ENCODE measurements at places on chromosomes 5 and 9. TPM values are rescaled to one million over a fixed set of nuclear protein-coding genes. Genes with fewer than 3 reads are reported as not detected.

- no peak overlapping the region for H3K4me3 ChIP-seq
- H3K4me1 ChIP-seq = no peaks in the 10 kb centered on the region
- no peak overlapping the region for H3K27ac ChIP-seq
- no peak for DNase-seq
Observed at GRCh38 chr5:74623006-74623611, 17.4 kb downstream of the ENC1 start.

Gene GPRIN1
- 16.3 TPM for total RNA-seq

GRCh38 chr5:159965031-159965837 lies 43.7 kb upstream of the TTC1 start:
- H3K36me3 ChIP-seq = no peaks in the 10 kb centered on the region
- H3K4me3 ChIP-seq = no peak overlapping the region
- no peak for DNase-seq
- H3K4me1 ChIP-seq = no peaks in the 10 kb centered on the region

DNA sequence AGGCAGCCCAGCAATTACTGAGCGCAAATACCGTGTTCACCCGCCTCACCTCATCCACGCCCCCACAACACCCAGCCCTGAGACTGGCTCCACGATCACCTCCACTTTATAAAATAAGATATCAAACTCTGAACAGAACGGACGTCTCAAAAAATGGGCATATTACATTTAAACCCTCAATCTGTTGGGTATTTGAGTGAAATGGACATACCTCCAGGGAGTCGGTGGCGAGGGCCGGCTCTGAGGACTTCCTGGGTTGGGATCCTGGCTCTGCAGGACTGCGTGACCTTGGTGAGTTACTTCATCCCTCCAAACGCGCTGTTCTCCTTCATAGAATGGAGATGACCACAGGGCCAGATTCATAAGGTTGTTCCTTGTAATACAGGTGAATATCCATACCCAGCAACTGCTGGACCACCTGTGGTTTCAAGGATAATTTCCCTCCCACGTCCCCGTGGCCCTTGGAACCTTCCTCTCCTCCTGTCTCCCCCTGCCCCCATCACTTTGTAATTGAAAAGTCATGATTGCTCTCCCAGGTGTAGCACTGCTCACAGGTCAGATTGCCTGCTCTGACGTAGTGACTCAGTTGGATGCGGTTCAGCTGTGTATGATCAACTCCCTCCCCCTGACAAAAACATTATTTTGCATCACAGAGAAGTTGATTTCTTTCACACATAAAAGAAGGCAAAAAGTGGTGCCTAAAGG lies 135.6 kb downstream of the KCNIP1 start:
- no peaks in the 10 kb centered on the region for H3K36me3 ChIP-seq
- H3K4me3 ChIP-seq = no peak overlapping the region
- no peaks in the 10 kb centered on the region for H3K4me1 ChIP-seq
- DNase-seq = no peak
- no peak overlapping the region for H3K27ac ChIP-seq

DNA sequence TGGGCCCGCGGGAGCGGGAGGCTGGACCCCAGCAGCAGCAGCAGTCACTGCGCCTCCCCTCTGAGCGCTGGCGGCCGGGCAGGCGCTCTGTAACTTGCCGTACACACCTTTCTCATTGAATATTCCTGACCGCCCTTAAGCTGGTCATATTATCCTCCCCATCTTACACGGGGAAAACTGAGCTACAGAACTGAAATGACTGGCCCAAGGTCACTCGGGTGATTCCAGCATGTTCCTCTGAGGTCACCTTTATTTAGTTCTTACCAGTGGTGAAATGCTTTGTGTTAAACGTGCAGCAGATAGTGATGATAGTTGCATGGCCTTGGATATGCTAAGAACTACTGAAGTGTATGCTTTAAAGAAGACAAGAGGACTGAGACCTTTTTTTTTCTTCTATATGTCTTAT lies 607 bp downstream of the UQCRQ start:
- peak overlapping the region; percentile 78 for H3K27ac ChIP-seq
- peaks cover 3% of the 10 kb centered on the region for H3K4me1 ChIP-seq
- H3K27me3 ChIP-seq = no peaks in the 10 kb centered on the region
- peak overlapping the region; percentile 85 for H3K4me3 ChIP-seq
- peaks cover 17% of the 10 kb centered on the region for H3K36me3 ChIP-seq
- no peak for DNase-seq

DNA sequence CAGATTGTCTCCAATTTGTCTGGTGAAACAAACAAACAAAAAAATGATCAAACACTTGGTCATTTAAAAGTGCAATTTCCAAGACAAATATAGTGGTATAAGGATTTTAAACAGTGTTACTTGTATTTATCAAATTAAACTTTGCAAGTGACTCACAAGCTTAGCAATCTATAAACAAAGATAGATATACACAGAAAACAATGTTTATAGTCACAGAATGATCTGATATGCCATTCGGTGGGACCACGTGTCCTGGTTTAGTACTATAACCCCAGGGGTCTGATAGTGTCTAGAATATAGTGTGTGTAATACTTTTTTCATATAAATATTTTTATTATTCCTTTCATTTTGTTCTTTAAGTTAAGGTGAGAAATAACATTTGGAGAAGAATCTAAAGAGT lies 91.3 kb downstream of the DPYSL3 start:
- H3K4me1 ChIP-seq = no peaks in the 10 kb centered on the region
- H3K4me3 ChIP-seq = no peak overlapping the region
- no peaks in the 10 kb centered on the region for H3K27me3 ChIP-seq
- no peaks in the 10 kb centered on the region for H3K36me3 ChIP-seq

- peak overlapping the region; percentile 37 for H3K27ac ChIP-seq
- no peaks in the 10 kb centered on the region for H3K27me3 ChIP-seq
- H3K4me3 ChIP-seq = no peak overlapping the region
- DNase-seq = no peak
Observed at GRCh38 chr9:121160025-121160424, 41.6 kb downstream of the RAB14 start.

GRCh38 chr9:90891308-90892040 lies 89.9 kb downstream of the SYK start:
- H3K4me1 ChIP-seq = no peaks in the 10 kb centered on the region
- no peak overlapping the region for H3K4me3 ChIP-seq

DNA sequence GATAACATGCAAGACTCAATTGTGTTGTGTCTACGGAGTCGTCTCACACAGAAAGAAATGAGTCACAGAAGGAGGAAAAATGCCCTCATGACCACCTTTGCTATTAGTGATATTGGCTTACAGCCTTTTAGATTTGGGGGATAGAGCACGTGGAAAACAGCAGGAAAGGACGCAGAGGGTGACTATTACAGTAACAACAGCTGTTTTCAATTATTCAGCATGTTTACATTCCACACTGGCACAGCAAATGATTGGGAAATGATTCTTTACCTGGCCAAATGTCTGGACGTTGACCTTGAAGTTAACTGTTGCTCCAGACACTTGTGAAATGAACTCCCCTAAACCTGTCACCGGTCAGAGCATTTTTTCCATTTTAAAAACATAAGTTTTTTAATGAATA lies 46.8 kb downstream of the APTX start:
- no peak overlapping the region for H3K27ac ChIP-seq
- no peak overlapping the region for H3K4me3 ChIP-seq
- H3K4me1 ChIP-seq = no peaks in the 10 kb centered on the region
- no peaks in the 10 kb centered on the region for H3K36me3 ChIP-seq

DNA sequence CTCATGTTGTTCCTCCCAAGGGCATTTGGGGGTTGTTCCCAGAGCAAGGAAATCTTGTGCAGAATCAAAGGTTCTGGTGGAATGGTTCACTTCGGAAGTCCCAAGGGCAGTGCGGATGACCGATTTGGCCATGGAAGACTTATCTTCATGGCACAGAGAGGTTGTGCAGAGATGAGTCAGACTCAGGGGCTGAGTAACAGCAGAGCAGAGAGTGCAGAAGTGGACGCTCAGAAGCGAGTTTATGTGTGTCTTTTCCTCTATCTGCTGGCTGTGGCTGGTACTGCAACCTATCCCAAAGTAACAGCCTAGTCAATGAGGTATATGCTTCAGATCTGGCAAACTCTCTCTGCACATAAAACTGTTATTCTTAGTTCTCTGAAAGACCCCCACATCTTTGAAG lies 118.1 kb downstream of the DPYSL3 start:
- no peak overlapping the region for H3K4me3 ChIP-seq
- H3K27ac ChIP-seq = no peak overlapping the region
- no peaks in the 10 kb centered on the region for H3K36me3 ChIP-seq

- no peak for DNase-seq
- H3K36me3 ChIP-seq = peaks cover 9% of the 10 kb centered on the region
- H3K27ac ChIP-seq = peak overlapping the region; percentile 23
Observed at GRCh38 chr5:141529873-141530272, 41.0 kb downstream of the PCDHGC5 start.

GRCh38 chr5:135606431-135606830 lies 27.6 kb upstream of the CXCL14 start:
- no peaks in the 10 kb centered on the region for H3K4me1 ChIP-seq
- H3K27ac ChIP-seq = no peak overlapping the region
- no peak overlapping the region for H3K4me3 ChIP-seq
- H3K36me3 ChIP-seq = no peaks in the 10 kb centered on the region
- no peaks in the 10 kb centered on the region for H3K27me3 ChIP-seq

DNA sequence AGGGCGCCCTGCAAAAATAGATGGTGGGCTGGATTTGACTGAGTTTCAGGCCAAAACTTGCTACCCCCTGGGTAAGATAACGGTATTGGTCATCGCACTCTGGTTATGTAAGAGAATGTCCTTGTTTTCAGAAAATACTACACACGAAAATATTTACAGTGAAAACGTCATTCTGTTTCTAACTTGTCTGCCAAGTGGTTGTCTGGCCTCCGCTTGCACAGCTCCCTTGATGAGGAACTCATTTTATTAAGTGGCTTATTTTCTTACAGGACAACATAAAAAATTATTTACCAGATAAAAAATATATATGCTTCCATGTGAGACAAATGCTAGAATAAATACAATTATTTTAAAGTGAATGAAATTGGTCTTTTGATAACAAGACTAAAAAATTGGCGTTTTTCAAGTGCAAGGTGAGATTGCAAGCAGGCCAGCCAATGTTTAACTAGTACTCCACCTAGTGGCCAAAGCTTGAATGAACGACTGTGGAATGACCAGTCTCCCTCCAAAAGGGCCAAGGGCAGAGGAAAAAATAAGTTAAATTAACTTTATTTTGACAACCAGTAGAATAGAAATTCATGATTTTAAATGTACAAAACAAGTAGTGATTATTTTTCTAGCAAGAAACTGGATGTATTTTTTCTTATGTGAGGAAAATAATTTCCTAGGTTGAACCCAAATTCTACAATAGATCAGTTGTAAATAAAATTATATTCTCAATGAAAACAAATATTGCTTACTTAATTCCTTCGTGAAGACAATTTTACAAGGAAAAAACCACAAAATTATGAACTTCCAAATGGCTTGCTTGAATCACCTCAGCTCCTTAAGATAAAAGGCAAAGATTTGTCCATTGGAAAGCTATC lies 93.2 kb downstream of the ZFAND5 start:
- H3K4me3 ChIP-seq = no peak overlapping the region
- no peaks in the 10 kb centered on the region for H3K27me3 ChIP-seq
- no peaks in the 10 kb centered on the region for H3K36me3 ChIP-seq
- H3K4me1 ChIP-seq = peaks cover 3% of the 10 kb centered on the region
- no peak overlapping the region for H3K27ac ChIP-seq

Gene TAF11L2
- total RNA-seq = not detected

Gene RASGRF2
- total RNA-seq = 0.19 TPM

GRCh38 chr9:111598733-111599091 lies 735 bp downstream of the PTGR1 start:
- H3K27me3 ChIP-seq = no peaks in the 10 kb centered on the region
- no peak for DNase-seq
- H3K36me3 ChIP-seq = no peaks in the 10 kb centered on the region
- H3K4me3 ChIP-seq = peak overlapping the region; percentile 78

Gene CATSPER3
- 0.18 TPM for total RNA-seq

DNA sequence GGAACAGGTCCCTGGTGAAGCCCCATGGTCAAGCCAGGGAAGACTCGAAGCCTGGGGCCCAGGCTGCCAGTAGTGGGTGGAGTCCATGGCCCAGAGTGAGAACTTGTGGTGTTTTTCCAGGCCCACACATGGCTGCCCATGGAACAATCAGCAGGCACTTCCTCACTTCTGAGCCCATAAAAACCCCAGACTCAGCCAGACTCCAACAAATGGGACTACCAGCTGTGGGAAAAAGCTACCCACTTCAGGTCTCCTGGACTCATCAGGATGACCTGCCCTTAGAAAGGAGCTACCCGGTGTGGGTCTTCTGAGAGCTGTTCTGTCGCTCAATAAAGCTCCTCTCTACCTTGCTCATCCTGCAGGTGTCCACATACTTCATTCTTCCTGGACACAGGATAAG lies 108.9 kb downstream of the ST8SIA4 start:
- no peak overlapping the region for H3K27ac ChIP-seq
- no peaks in the 10 kb centered on the region for H3K27me3 ChIP-seq
- DNase-seq = no peak
- H3K4me3 ChIP-seq = no peak overlapping the region
- no peaks in the 10 kb centered on the region for H3K36me3 ChIP-seq

Gene SH3TC2
- total RNA-seq = not detected

Gene SLC6A3
- not detected for total RNA-seq

GRCh38 chr9:81682797-81683196 lies 6.5 kb downstream of the TLE1 start:
- H3K27me3 ChIP-seq = no peaks in the 10 kb centered on the region
- no peaks in the 10 kb centered on the region for H3K4me1 ChIP-seq
- DNase-seq = no peak
- H3K36me3 ChIP-seq = no peaks in the 10 kb centered on the region
- no peak overlapping the region for H3K4me3 ChIP-seq

DNA sequence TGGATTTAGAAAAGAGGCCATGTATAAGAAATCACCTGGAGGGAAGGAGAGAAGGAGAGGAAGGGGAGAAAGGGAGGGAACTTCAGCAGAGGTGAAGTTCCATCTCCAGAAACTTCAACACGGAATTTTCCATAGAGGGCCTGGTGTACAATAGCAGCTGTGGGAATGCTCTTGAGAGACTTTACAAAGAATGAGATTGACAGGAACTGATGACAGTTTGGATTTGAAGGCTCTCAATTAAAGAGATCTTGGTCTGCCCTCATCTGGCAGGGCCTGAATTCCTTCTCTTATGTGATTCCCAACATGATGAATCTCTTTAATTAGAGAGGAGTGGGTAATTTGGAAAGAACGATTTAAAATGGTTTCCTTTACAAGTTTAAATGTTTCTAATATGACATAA lies 143.5 kb downstream of the MLLT3 start:
- H3K4me1 ChIP-seq = peaks cover 34% of the 10 kb centered on the region
- no peak overlapping the region for H3K4me3 ChIP-seq
- no peak for DNase-seq
- no peaks in the 10 kb centered on the region for H3K36me3 ChIP-seq

GRCh38 chr5:94503677-94504076 lies 114.7 kb downstream of the KIAA0825 start:
- no peaks in the 10 kb centered on the region for H3K36me3 ChIP-seq
- H3K27me3 ChIP-seq = no peaks in the 10 kb centered on the region
- H3K4me1 ChIP-seq = no peaks in the 10 kb centered on the region
- H3K27ac ChIP-seq = no peak overlapping the region
- no peak overlapping the region for H3K4me3 ChIP-seq

Gene PDCD1LG2
- 1.9 TPM for total RNA-seq

Gene MYMK
- not detected for total RNA-seq

GRCh38 chr5:152736906-152737305 lies 331.8 kb upstream of the NMUR2 start:
- no peak overlapping the region for H3K27ac ChIP-seq
- H3K4me3 ChIP-seq = no peak overlapping the region
- H3K4me1 ChIP-seq = no peaks in the 10 kb centered on the region
- no peaks in the 10 kb centered on the region for H3K36me3 ChIP-seq

- H3K27ac ChIP-seq = no peak overlapping the region
- H3K4me1 ChIP-seq = no peaks in the 10 kb centered on the region
- H3K4me3 ChIP-seq = no peak overlapping the region
- no peak for DNase-seq
Observed at GRCh38 chr5:77869116-77869798, 93.1 kb upstream of the TBCA start.

GRCh38 chr9:134642385-134643181 lies 980 bp downstream of the COL5A1 start:
- no peaks in the 10 kb centered on the region for H3K4me1 ChIP-seq
- H3K27me3 ChIP-seq = peaks cover 5% of the 10 kb centered on the region
- no peak for DNase-seq
- no peak overlapping the region for H3K27ac ChIP-seq
